ENCODE measurements at places on chromosomes 16 and 17. TPM values are rescaled to one million over a fixed set of nuclear protein-coding genes. Genes with fewer than 3 reads are reported as not detected.

DNA sequence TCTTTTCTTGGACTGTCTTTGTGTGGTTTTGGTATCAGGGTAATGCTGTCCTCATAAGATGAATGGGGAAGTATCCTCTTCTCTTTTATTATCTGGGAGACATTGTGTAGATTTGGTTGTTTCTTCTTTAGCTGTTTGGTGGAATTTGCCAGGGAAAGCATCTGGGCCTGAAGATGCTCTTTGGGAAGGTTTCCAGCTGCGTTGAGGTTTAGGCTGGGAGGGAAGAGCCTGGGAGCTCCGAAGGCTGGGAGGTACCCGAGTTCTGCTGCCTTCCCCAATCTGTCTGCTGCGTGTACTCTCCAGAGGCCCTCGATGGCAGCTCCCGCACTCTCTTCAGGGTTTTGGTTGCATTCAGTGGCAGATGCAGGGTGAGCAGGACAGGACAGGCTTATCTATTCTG, 25.6 kb upstream of the CRISPLD2 start:
- DNase-seq: no peak

DNA sequence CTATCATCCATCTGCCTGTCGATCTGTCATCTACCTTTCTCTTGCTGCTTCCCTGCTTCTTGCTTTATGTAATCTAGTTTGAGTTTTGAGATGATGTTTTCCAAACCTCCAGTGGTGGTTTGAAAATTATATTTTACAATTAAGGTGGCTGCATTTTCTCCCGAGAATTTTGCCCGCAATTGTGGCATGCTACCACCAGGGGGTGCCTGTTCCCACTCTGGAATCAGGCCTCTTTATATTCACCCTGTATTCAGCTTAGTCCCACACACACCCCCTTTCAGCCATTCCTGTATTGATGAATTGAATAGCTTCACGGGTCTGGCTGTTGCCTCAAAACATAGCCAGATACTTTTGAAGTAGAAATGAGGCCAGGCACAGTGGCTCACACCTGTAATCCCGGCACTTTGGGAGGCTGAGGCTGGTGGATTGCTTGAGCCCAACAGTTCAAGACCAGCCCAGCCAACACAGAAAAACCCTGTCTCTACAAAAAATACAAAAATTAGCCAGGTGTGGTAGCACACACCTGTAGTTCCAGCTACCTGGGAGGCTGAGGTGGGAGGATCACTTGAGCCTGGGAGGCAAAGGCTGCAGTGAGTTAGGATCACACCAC, 3.2 kb downstream of the PRSS22 start:
- DNase-seq: no peak

- DNase-seq: no peak
Measured at GRCh38 chr17:38604479-38605403, 1.0 kb downstream of the SRCIN1 start.

- no peak for DNase-seq
Measured at GRCh38 chr17:68778726-68779125, 176.5 kb downstream of the ABCA8 start.

DNA sequence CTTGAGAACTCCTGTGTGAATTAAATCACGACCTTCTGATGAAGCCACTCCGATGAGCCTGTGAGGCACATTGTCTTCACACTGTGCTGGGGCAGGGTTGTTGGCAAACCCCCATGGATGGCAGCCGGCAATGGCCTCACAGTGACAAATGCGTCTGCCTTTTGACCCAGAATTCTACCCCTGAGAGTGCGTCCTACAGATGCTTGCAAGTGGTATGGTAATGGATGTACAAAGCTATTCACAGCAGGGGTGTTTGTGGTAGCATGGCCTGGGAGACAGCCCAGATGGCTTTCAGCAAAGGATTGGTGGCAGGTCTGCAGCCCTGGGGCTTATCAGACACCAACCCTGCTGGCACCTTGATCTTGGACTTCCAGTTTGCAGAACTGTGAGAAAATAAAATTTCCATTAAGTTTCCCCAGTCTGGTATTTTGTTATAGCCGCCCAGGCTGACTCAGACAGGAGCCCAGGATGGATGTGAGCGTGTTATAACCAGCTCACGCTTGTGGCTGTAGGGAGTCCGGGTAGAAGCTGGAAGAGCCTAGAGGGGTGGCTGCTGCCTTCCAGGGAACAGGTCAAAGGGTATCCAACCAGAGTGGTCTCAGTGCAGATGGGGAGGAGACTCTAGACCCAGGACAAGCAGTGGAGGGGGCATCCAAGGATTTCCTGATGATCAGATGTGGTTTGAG, 10.1 kb downstream of the AFMID start:
- no peak for DNase-seq

- no peak for DNase-seq
Measured at GRCh38 chr16:2022723-2023091, 3.1 kb downstream of the NPW start.

- DNase-seq: no peak
Measured at GRCh38 chr16:49472598-49472997, 99.0 kb downstream of the C16orf78 start.

GRCh38 chr16:15450624-15451023, 16.2 kb downstream of the BMERB1 start:
- DNase-seq: no peak

Gene KRTAP2-2
- not detected for total RNA-seq

Gene RAB37
- not detected for total RNA-seq

Gene RNF43
- total RNA-seq: 1.8 TPM

Gene INCA1
- 0.23 TPM for total RNA-seq

Gene RFWD3
- total RNA-seq: 30.8 TPM

Gene EVI2A
- 7.7 TPM for total RNA-seq

Gene HOXB6
- 3.1 TPM for total RNA-seq

Measured in H4 (cell line).